ENCODE measurements at places on chromosomes 2 and 18.

DNA sequence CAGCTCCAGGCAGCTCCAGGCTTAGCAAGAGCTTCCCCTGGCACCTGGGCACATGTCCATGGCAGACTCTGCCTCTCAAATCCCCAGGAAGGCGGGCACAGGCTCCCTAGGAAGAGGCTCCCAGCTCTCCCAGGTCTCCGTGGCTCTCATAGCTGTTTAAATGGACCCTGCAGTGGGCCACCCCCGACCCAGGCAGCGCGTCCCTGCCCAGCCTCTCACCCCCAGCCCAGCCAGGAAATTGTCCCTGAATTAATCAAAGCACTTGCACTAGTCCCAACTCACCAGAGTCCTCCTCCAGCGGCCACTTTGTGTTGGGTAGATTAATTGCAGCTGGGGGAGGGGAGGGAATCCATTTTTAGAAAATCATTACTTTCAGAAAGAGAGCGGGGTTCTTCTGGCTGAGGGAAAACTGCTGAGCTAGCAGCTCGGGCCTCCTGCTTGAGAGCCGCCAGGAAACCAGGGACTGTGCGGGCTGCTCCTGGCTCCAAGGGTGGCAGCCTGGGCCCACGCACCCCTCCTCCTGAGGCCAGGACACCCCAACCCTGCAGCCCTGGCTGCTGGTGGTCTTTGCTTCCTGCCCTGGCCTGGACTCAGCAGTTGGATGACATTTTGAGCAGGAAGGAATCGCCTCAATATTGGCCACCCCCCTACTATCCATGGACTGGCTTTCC lies 36.0 kb downstream of the SMAD7 start:
- DNase-seq: no peak

DNA sequence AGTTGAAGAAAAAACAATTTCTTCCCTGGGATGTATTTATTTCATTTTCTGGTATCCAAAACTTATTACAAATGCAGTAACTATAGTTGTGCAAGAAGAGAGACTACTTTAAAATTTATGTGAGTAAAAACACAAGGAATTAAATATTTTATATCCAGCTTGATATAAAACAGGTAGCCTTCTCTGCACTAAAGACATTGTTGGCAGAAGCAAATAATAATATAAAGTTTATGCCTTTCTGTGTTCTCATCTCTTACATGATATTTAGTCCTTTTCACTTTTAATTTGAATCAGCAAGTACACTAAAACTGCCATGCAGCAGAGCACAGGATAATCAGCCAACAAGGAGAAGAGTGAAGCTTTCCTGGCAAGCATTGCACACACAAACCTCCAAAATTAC lies 352.7 kb downstream of the ARL6IP6 start:
- no peak for DNase-seq

GRCh38 chr2:45849491-45850283 lies 198.2 kb downstream of the PRKCE start:
- no peak for DNase-seq

- DNase-seq: no peak
Measured at GRCh38 chr2:15753233-15753798, 161.6 kb downstream of the DDX1 start.

GRCh38 chr2:217878915-217879590 lies 123.7 kb downstream of the TNS1 start:
- no peak for DNase-seq

- no peak for DNase-seq
Measured at GRCh38 chr2:100262555-100263320, 59.6 kb downstream of the LONRF2 start.

DNA sequence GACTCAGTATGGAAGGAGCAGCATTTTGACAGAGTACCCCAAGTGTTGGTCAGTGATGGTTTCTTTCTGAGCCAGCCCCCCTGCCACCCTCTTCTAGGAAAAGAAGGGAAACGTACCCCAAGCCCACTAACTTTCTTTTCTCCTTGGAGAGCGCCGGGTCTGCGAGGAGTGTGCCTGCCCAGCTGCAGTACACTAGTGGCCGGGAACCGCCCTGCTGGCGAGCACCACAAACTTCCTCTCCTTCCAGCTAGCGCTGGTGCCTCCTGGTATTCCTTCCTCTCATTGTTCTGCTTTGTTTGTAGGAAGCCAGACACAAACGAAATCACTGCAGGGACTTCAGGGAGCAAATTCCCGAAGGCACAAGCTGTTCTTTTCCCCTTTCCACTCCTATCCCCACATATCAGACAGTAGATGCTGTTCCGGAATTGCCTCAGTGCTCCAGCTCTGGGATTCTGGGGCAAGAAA lies 1.8 kb downstream of the CCDC85A start:
- DNase-seq: no peak

GRCh38 chr2:7882296-7882695 lies 799.6 kb upstream of the ID2 start:
- no peak for DNase-seq

DNA sequence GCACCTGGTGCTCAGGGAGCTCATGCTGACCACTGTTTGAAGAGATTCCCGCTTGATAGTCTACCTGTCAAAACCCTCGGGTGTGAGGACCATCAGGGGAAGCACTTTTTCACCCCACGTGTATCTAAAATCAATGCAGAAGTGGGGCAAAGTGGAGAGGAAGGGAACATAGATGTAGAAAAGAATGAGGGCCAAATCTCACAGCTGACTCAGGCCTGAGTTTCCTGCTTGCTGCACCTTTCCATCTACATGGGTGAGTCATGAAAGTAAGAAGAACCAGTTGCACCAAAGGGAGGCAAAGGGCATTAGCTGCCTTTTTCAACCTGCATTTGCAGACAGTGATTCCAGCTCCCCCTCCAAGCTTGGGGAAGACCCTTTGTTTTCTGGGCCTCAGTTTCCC lies 100.2 kb upstream of the MYCN start:
- no peak for DNase-seq

- DNase-seq: no peak
Measured at GRCh38 chr2:208939852-208940251, 484.0 kb upstream of the MAP2 start.

DNA sequence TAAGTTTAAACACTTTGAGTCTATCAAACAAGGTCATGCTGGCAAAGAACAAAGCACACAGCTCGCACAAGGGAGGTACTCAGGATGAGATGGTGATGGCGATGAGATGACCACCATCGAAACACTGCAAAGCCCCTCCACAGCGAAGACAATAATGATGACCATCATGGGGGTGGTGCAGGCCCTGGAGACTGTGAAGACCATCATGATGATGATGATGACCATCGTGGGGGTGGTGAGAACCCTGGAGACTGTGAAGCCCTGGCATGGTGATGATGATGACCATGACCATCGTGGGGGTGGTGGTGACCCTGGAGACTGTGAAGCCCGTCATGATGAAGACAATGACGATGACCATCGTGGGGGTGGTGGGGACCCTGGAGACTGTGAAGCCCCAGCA lies 81.6 kb upstream of the SALL3 start:
- no peak for DNase-seq

DNA sequence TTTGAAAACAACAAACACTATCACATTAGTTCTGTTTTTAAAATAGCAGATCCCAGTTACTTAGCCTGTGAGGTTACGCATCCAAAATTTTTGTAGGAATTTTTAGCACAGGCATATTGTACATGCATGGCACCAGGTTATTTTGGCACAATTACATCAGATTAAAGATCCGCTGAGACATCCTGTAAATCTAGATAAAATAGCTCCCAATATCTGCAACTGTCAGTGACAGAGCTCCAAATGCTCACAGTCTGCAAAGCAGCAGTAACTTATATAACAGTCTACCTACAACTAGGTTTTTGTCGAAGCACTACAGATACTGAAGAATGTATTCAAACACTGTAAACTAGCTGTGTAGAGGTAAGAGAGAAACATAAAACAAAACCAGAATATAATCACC lies 200.7 kb upstream of the KCNH7 start:
- no peak for DNase-seq

- no peak for DNase-seq
Measured at GRCh38 chr18:59561612-59562011, 135.6 kb downstream of the CCBE1 start.

GRCh38 chr2:70723286-70723885 lies 44.6 kb downstream of the ADD2 start:
- DNase-seq: no peak

- no peak for DNase-seq
Measured at GRCh38 chr2:186726938-186727337, 33.1 kb downstream of the FAM171B start.

- DNase-seq: no peak
Measured at GRCh38 chr2:83757329-83757728, 701.8 kb downstream of the SUCLG1 start.

Data from brain pericyte (primary cell).